ENCODE measurements at places on chromosomes 7 and 10. TPM values are rescaled to one million over a fixed set of nuclear protein-coding genes. Genes with fewer than 3 reads are reported as not detected.

CALML5 gene
- total RNA-seq = not detected

- DNase-seq = no peak
These were observed 14.8 kb upstream of the PRKAR1B start for GRCh38 chr7:741850-742249.

PRSS37 gene
- not detected for total RNA-seq

- DNase-seq = no peak
These were observed 315.7 kb upstream of the DGKB start for GRCh38 chr7:15218261-15218660.

- DNase-seq = no peak
These were observed 275.6 kb downstream of the SNX10 start for GRCh38 chr7:26567266-26567665.

DNA sequence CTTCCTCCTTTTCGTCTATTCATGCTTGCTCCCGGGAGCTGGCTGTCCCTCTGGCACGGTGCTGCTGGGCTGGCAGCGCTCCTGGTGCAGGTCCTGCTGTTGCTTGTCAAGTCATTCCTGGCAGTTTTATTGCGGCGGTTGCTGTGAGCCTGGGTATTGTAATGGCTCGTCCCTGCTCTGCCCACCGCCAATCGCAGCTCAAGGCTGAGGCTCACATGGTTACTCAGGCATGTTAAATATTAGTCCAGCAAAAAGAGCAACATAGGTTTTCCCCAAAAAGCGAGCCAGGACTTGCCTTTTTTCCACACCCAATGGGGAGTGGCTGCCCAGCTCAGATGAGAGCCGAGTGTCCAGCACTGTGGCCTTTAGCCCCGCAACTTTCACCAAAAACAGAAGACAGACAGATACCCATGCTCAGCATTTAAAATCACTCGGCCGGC is 492.9 kb upstream of the FOXK1 start:
- DNase-seq = no peak

GRCh38 chr7:29107056-29107455 is 39.3 kb downstream of the CPVL start:
- DNase-seq = no peak

DNA sequence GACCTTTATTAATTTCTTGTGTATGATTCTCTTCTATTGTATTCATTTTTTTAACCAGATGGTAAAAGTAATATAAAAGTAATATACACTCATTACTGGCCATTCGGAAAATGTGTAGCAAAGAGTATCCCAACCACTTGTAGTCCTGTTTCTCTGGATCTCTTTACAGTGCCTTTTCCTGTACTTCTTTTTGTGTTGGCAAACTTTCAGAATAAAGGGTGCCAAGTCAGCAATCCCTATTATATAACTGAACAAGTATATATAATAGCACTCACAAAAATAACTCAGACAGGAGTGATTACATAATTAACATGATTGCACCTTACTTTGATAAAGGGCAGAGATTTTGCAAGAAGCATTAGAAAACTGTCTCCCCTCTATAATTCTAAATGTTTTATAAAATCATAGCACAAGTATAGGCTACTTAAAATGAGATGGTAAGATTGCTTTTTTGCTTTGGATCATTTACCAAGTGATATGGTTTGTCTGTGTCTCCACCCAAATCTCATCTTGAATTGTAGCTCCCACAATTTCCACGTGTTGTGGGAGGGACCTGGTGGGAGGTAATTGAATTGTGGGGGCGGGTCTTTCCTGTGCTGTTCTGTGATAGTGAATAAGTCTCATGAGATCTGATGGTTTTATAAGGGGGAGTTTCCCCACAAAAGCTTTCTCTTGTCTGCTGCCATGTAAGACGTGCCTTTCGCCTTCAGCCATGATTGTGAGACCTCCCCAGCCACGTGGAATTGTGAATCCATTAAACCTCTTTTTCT is 41.5 kb upstream of the EPC1 start:
- DNase-seq = no peak

TMEM178B gene
- 0.89 TPM for total RNA-seq

Measured in CD4-positive, alpha-beta memory T cell (primary cell).